ENCODE measurements at places on chromosomes 1 and 21.

GRCh38 chr1:217944550-217944949 lies 313.4 kb downstream of the SPATA17 start:
- DNase-seq = no peak

- DNase-seq = no peak
Observed at GRCh38 chr1:186420311-186420710, 40.6 kb downstream of the PDC start.

- no peak for DNase-seq
Observed at GRCh38 chr21:38343691-38344090, 86.9 kb downstream of the KCNJ15 start.

- DNase-seq = no peak
Observed at GRCh38 chr1:111211921-111212320, 11.5 kb upstream of the DENND2D start.

All from stimulated activated CD4-positive, alpha-beta T cell treated with anti-CD3 and anti-CD28 coated beads, Interleukin-1b, Interleukin-23, amount 100 ng/mL, for 24 hours (primary cell).